ENCODE measurements at places on chromosomes 11 and 22. TPM values are rescaled to one million over a fixed set of nuclear protein-coding genes. Genes with fewer than 3 reads are reported as not detected.
A peak's percentile ranks its signal among the peaks of the same experiment; 100 is the strongest.

GRCh38 chr22:25630447-25630846 is 66.0 kb downstream of the GRK3 start:
- H3K27me3 ChIP-seq = no peaks in the 10 kb centered on the region
- H3K4me1 ChIP-seq = no peaks in the 10 kb centered on the region
- H3K27ac ChIP-seq = no peak overlapping the region

- H3K4me1 ChIP-seq = no peaks in the 10 kb centered on the region
- no peaks in the 10 kb centered on the region for H3K36me3 ChIP-seq
- H3K27me3 ChIP-seq = no peaks in the 10 kb centered on the region
- no peak overlapping the region for H3K4me3 ChIP-seq
- H3K27ac ChIP-seq = no peak overlapping the region
- DNase-seq = no peak
Observed at GRCh38 chr22:30562366-30562765, 12.1 kb downstream of the GAL3ST1 start.

- no peak overlapping the region for H3K4me3 ChIP-seq
- H3K4me1 ChIP-seq = peaks cover 80% of the 10 kb centered on the region
- no peaks in the 10 kb centered on the region for H3K36me3 ChIP-seq
- no peak for DNase-seq
Observed at GRCh38 chr11:35042913-35043312, 96.1 kb upstream of the CD44 start.

DNA sequence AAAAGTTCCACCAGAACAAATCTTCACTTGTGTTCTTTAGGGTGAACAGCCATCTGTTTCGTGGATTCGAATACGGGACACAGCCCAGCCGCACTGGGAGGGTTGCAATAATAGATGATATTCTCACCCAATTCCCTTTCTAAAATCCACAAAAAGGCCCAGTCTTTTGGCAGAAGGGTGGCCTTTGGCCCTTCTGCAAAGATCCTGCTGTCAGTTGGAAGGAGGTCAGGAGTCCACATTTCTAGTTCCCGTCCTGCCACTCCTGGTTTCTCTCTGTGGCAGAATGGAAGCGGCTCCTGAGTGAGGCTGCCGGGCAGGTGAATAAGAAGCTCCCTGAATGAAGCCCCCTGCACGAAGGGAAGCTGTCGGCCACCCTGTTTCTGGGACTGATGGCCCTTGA is 11.2 kb upstream of the LINC01488 start:
- no peak for DNase-seq
- H3K4me3 ChIP-seq = no peak overlapping the region
- no peaks in the 10 kb centered on the region for H3K36me3 ChIP-seq
- no peaks in the 10 kb centered on the region for H3K4me1 ChIP-seq

The MCHR1 gene
- not detected for total RNA-seq

GRCh38 chr22:43996981-43997265 is 27.2 kb upstream of the PARVB start:
- no peak overlapping the region for H3K4me3 ChIP-seq
- H3K4me1 ChIP-seq = peaks cover 17% of the 10 kb centered on the region
- DNase-seq = no peak
- no peak overlapping the region for H3K27ac ChIP-seq

- DNase-seq = no peak
- H3K4me1 ChIP-seq = peaks cover 56% of the 10 kb centered on the region
Observed at GRCh38 chr11:326592-326841, 5.9 kb upstream of the IFITM3 start.

The THY1 gene
- total RNA-seq = 0.74 TPM

DNA sequence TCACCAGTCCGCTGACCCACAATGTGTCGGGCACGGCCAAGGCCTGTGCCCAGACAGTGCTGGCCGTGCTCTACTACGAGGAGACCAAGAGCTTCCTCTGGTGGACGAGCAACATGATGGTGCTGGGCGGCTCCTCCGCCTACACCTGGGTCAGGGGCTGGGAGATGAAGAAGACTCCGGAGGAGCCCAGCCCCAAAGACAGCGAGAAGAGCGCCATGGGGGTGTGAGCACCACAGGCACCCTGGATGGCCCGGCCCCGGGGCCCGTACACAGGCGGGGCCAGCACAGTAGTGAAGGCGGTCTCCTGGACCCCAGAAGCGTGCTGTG is 6.1 kb downstream of the SLC35C1 start:
- H3K27me3 ChIP-seq = no peaks in the 10 kb centered on the region
- no peak overlapping the region for H3K27ac ChIP-seq

The NCAPD3 gene
- total RNA-seq = 80.4 TPM

The TMEM151A gene
- total RNA-seq = not detected

- no peaks in the 10 kb centered on the region for H3K27me3 ChIP-seq
- H3K4me3 ChIP-seq = no peak overlapping the region
- H3K36me3 ChIP-seq = no peaks in the 10 kb centered on the region
- no peak overlapping the region for H3K27ac ChIP-seq
- no peaks in the 10 kb centered on the region for H3K4me1 ChIP-seq
- DNase-seq = no peak
Observed at GRCh38 chr11:103585911-103586310, 450.5 kb upstream of the DDI1 start.

The LPXN gene
- total RNA-seq = 168 TPM

DNA sequence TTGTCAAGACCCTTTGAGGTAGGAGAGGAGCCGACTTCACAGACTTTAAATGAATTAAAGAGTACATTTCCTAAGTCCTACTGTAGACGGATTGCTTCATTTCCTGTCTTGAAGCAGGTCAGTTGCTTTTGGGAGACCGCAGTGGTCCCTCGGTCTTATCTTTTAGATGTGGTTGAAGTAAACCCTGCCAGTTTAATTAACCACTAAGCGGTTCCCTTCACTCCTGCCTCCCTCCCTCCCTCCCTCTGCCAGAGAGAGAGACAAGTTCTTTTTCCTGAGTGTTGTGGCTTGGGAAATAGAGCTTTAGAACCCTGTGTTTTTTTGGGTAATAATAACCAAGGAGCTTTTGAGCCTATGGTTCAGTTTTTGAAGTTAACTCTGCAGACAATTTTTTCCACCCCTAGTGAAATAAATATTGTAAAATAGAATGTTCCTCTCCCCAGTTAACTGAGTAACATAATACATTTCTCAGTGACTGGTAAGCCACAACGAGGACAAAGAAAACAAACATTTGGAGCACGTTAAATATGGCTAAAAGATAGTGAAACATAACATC is 147.5 kb downstream of the LDLRAD3 start:
- H3K27me3 ChIP-seq = no peaks in the 10 kb centered on the region
- no peaks in the 10 kb centered on the region for H3K4me1 ChIP-seq
- H3K4me3 ChIP-seq = no peak overlapping the region
- DNase-seq = no peak
- H3K36me3 ChIP-seq = no peaks in the 10 kb centered on the region

- peaks cover 6% of the 10 kb centered on the region for H3K4me1 ChIP-seq
- H3K27ac ChIP-seq = no peak overlapping the region
- no peak for DNase-seq
- no peaks in the 10 kb centered on the region for H3K27me3 ChIP-seq
Observed at GRCh38 chr11:64276653-64277431, 7.6 kb downstream of the BAD start.

The SNX32 gene
- 2.0 TPM for total RNA-seq

The MMP11 gene
- 0.90 TPM for total RNA-seq

- H3K27me3 ChIP-seq = no peaks in the 10 kb centered on the region
Observed at GRCh38 chr11:120217941-120218694, 7.3 kb downstream of the OAF start.

GRCh38 chr11:1652771-1653540 is 23.4 kb downstream of the KRTAP5-5 start:
- no peak overlapping the region for H3K27ac ChIP-seq
- peaks cover 13% of the 10 kb centered on the region for H3K27me3 ChIP-seq
- no peaks in the 10 kb centered on the region for H3K4me1 ChIP-seq
- DNase-seq = peak; percentile 65
- no peaks in the 10 kb centered on the region for H3K36me3 ChIP-seq

The PSMA1 gene
- 337 TPM for total RNA-seq

The OR4D5 gene
- total RNA-seq = not detected

DNA sequence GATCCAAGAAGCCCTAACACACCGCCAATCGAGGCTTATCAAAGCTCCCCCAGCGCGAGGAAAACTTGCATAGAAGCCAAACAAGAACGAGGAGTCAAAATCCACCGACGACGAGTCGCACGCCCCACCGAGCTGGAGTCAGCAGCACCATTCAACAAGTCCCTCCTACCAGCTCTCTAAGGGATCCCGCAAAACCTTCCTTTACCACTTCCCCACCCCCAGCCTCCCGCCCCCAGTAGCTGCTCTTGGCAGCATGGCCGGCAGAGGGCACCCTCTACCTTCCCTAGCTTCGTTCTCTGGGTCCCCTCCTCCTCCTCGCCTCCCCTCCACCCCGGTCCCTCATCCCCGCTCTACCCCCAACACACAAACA is 1.4 kb downstream of the BDNF start:
- no peaks in the 10 kb centered on the region for H3K36me3 ChIP-seq
- no peak overlapping the region for H3K27ac ChIP-seq
- no peak overlapping the region for H3K4me3 ChIP-seq

DNA sequence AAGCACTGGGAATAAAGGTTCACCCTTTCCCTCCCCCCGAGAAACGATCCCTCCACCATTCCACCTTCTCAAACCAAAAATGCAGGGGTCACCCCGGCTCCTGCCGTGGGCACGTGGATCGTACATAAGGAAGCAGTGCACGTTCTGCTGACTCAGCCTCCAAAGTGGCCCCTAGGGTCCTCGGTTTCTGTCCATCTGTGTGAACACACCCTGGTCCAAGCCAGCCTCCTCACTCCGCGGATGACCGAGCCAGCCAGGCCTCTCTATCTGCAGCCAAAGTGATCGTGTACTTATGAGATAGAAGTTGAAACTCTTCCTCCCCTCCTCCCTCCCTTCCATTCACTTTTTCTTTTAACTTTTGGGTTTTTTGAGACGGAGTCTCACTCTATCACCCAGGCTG is 16.2 kb downstream of the C11orf24 start:
- no peak overlapping the region for H3K4me3 ChIP-seq
- peaks cover 4% of the 10 kb centered on the region for H3K4me1 ChIP-seq
- no peak for DNase-seq
- H3K36me3 ChIP-seq = no peaks in the 10 kb centered on the region
- H3K27ac ChIP-seq = no peak overlapping the region

The SLC15A3 gene
- total RNA-seq = 1.5 TPM

DNA sequence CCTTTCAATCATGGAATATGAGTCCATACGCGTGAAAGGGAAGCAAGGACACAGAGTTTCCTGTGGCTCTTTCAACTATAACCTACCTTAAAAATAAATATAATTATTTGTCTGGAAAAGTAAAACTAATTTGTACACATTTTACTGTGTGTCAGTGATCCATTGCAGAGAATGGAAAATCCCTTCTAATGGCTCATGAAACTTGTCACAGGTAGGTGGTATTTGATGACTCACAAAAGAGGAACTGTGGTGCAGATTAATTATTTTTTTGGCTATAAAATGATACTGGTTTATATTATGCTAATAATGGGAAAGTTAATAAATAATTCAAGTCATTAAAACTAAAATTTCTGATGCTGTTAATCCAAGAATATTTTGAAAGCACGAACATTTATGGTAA is 792.2 kb downstream of the METTL15 start:
- H3K27ac ChIP-seq = no peak overlapping the region
- no peak for DNase-seq
- no peaks in the 10 kb centered on the region for H3K36me3 ChIP-seq
- no peaks in the 10 kb centered on the region for H3K4me1 ChIP-seq
- no peaks in the 10 kb centered on the region for H3K27me3 ChIP-seq

DNA sequence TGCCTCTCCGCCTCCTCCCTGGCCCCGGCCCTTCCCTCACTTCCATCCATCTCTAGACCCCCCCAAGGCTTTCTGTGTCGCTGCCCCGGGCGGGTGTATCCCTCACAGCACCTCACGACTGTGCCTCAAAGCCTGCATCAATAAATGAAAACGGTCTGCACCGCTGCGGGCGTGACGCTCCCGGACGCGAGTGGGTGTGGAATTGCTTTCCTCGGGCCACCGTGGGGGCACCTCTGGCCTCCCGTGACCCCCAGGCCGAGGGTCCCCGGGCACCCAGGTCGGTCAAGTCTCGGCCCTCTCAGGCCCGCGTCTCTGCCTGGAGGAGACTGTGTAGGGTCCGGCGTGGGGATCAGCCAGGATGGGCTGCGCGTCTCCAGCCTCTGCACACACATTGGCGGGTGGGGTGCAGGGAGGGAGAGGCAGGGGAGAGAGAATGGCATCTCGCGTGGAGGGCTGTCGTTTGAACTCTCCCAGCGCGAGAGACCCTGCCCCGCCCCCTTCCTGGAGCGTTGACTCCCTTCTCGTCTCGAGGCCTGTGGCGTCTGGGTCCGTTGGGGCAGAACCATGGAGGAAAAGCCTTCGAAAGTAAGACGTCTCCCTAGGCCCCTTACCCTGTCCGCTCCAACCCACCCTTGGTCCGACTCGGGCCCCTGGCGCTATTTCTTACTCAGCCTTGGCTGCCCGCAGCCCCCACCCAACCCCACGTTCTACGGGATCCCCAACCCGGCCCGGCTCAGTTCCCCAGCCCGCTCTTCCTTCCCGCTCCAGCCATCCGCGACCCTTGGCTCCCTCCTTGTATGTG is at the start of gene CATSPERZ:
Gene CATSPERZ, plus strand, starts transcription at position 512 of the 802 bp plus-strand sequence. Its CDS starts 53 bp downstream, at position 565.
- no peaks in the 10 kb centered on the region for H3K36me3 ChIP-seq
- no peak for DNase-seq
- H3K27me3 ChIP-seq = peaks cover 61% of the 10 kb centered on the region
- H3K27ac ChIP-seq = no peak within 1 kb of the TSS
- H3K4me3 ChIP-seq = peak within 1 kb of the TSS; percentile 38

DNA sequence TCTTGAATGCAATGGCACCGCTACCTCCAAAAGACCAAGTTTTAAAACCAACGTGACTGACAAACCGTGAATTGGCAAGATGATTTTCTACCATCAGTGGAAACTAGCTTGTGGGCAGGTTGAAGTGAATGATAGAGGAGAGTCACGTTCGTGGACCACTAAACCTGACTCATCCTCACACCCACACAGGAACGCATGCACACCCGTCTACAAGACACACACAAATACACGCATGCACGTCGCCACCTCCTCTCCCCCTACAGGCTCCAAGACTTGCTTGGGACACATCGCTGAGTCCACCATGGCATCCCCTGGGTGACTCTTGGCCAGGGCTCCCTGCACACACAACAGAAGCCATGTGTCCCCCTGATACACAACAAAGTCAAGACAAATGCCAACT is 14.4 kb downstream of the TMPRSS6 start:
- H3K4me3 ChIP-seq = no peak overlapping the region
- no peak for DNase-seq
- H3K27ac ChIP-seq = no peak overlapping the region
- H3K27me3 ChIP-seq = no peaks in the 10 kb centered on the region
- no peaks in the 10 kb centered on the region for H3K4me1 ChIP-seq
- no peaks in the 10 kb centered on the region for H3K36me3 ChIP-seq

DNA sequence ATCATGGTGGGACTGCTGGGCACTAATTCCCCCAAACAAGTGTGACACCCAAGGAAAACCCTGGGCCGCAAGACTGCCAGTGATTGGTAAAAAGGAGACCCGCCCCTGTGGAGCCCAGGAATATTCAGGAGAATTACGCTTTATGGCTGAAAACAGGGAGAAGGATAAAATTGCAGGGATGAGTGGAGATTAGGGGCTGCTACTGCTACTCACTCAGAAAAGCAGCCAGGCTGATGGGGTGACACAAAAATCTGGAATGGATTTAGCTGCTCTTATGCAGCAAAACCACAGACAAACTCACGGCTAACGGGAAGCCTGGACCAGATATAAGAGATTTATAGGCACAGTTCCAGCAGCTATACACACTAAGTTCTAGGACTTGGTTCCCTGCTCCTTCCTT is 4.4 kb upstream of the FBXO3 start:
- peaks cover 10% of the 10 kb centered on the region for H3K4me1 ChIP-seq
- no peaks in the 10 kb centered on the region for H3K36me3 ChIP-seq
- no peak overlapping the region for H3K4me3 ChIP-seq
- no peak overlapping the region for H3K27ac ChIP-seq
- H3K27me3 ChIP-seq = peaks cover 7% of the 10 kb centered on the region
- DNase-seq = no peak

The OR51I1 gene
- not detected for total RNA-seq

The TXN2 gene
- total RNA-seq = 126 TPM

All from CD8-positive, alpha-beta memory T cell (primary cell).